ENCODE measurements at places on chromosomes 16 and 17.
A peak's percentile ranks its signal among the peaks of the same experiment; 100 is the strongest.

GRCh38 chr17:32555611-32556310, 69.0 kb downstream of the CDK5R1 start:
- no peaks in the 10 kb centered on the region for H3K27me3 ChIP-seq
- no peak overlapping the region for H3K27ac ChIP-seq
- no peak for DNase-seq
- no peak overlapping the region for H3K4me3 ChIP-seq
- H3K4me1 ChIP-seq: peaks cover 50% of the 10 kb centered on the region
- H3K36me3 ChIP-seq: no peaks in the 10 kb centered on the region

DNA sequence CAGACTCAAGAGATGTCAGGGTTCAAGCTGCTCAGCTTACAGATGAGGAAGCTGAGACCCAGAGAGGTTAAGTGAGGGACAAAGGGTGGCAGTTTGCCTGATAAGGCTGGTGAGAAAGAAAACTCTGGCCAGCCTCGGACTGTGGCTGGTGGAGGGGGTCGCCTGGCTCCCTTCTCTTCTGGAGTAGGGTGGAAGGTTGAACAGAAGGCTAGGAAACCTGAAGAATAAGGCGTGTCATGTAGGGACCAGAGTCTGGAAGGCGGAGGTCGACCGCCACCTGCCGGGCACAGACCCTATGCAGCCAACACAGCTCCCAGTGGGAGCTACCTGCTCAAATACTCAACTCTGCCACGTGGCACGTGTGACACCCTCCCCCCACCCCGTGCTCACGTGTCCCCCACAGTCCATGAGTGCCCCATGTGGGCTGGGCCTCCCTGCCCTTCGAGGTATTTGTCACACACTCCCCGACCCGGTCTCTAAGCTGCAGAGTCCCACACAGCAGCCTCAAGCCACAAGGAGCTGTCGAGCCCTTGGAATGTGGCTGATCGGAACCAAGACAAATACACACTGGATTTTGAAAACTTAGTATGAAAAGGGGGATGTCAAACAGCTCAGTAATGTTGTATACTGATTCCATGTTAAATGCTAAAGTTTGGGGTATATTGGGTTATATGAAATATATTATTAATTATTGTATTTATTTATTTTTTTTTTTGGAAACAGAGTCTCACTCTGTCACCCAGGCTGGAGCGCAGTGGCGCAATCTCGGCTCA, 11.8 kb downstream of the HID1 start:
- DNase-seq: peak; percentile 75
- no peak overlapping the region for H3K27ac ChIP-seq
- peaks cover 3% of the 10 kb centered on the region for H3K4me1 ChIP-seq

DNA sequence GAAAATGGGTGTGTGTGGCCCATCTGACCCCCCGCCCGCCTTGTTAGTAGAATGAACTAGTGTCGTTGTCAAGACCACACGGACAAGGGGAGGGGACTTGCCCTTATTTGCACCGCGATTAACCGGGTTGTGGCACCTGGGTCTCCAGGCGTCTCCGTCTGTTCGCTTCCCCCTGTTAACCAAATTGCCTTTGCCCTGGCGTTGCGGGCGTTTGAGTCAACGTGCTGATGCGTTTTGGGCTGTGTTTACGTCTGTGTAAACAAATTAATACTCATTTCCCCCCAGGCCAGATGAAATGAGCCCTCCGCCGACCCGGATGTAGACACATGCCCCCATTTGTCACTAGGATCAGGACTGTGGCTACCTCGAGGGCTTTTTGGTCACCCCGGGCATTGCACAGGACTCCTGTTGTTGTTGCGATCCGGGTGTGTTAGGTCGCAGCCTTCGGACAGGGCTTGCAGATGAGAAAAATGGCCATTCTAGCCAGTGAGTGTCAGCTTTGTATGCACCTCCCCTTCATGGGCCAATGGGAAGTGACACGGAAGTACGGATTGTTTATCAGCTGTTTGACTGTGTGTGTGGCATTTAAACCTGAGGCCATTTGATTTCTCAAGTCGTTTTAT, 906 bp downstream of the RBL2 start:
- H3K4me3 ChIP-seq: peak overlapping the region; percentile 99

DNA sequence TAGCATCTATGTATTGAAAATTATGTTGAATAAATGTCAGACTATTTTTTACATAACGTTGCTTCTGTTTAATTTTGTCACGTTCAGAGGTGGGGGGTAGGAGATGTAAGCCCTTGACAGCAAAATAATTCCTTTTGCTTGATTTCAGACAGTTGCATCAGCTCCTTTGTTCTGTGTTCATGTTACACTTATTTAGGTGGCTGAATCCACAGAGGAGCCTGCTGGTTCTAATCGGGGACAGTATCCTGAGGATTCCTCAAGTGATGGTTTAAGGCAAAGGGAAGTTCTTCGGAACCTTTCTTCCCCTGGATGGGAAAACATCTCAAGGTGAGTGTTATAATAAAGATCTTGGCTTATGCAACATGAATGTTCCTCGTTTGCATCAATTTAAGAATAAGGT, 4.5 kb downstream of the HERPUD1 start:
- peak overlapping the region; percentile 98 for H3K4me3 ChIP-seq
- no peaks in the 10 kb centered on the region for H3K27me3 ChIP-seq
- H3K27ac ChIP-seq: peak overlapping the region; percentile 87
- peaks cover 63% of the 10 kb centered on the region for H3K4me1 ChIP-seq

- H3K36me3 ChIP-seq: no peaks in the 10 kb centered on the region
- H3K27me3 ChIP-seq: no peaks in the 10 kb centered on the region
- no peak overlapping the region for H3K27ac ChIP-seq
- DNase-seq: no peak
- no peaks in the 10 kb centered on the region for H3K4me1 ChIP-seq
Observed at GRCh38 chr16:62977876-62978275, 941.6 kb upstream of the CDH8 start.

DNA sequence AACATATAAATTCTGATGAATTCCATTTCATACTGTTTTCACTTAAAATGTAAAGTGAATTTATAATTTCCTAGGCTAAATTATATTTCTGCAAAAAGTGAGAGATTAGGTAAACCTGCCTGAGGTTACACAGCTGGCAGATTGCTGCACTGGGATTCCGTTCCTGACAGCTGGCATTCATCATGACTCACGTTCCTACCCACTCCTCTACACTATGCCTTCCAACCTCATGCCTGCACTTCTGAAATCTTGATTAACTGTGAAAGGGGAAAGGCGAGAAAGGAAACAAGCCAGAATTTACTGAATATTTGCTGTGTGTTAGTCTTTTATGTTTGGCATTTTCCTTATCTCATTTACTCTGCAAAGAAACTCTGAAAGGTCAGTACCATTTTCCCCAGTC, 73.3 kb upstream of the MON1B start:
- DNase-seq: no peak
- H3K4me1 ChIP-seq: no peaks in the 10 kb centered on the region
- no peak overlapping the region for H3K4me3 ChIP-seq
- H3K27me3 ChIP-seq: peaks cover 6% of the 10 kb centered on the region
- H3K36me3 ChIP-seq: no peaks in the 10 kb centered on the region

DNA sequence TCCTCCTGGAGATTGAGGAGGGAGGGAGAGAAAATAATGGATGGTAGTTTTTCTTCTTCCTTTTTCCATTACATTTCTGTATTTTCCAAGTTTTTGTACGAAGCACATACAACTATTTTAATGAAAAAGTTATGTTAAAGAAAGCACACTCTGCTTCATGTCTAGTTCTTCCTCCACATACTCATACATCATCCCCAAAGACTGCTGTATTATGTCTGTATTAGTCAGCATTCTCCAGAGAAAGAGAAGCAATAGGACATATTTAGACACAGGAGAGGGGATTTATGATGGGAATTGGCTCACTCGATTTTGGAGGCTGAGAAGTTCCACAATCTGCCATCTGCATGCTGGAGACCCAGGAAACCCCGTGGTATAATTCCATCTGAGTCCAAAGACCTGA, 10.1 kb upstream of the ACSM2A start:
- H3K4me1 ChIP-seq: no peaks in the 10 kb centered on the region
- H3K27ac ChIP-seq: no peak overlapping the region
- H3K36me3 ChIP-seq: no peaks in the 10 kb centered on the region
- DNase-seq: no peak
- no peak overlapping the region for H3K4me3 ChIP-seq
- peaks cover 1% of the 10 kb centered on the region for H3K27me3 ChIP-seq

- no peaks in the 10 kb centered on the region for H3K4me1 ChIP-seq
- H3K27ac ChIP-seq: no peak overlapping the region
- DNase-seq: no peak
- no peak overlapping the region for H3K4me3 ChIP-seq
- no peaks in the 10 kb centered on the region for H3K27me3 ChIP-seq
- H3K36me3 ChIP-seq: no peaks in the 10 kb centered on the region
Observed at GRCh38 chr17:27512031-27512430, 55.8 kb downstream of the KSR1 start.

DNA sequence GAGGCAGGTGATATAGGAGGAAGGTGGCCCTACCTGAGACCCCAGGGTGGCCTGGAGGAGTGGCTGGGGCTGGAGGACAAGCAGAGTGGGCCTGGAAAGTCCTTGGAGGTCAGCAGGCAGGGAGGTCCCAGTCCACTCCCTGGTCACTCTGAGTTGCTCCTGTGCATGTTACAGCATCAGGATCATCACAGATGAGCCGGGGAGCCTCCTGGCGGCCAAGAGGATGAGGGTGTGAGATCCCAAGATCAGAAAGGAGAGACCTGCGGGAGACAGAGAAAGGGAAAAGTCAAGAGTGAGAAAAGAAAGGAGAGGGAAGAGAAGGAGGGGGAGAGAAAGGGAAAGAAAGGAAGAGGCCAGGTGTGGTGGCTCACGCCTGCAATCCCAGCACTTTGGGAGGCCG, 71.7 kb downstream of the MRM1 start:
- peaks cover 34% of the 10 kb centered on the region for H3K4me1 ChIP-seq
- DNase-seq: no peak
- H3K27me3 ChIP-seq: no peaks in the 10 kb centered on the region
- H3K4me3 ChIP-seq: no peak overlapping the region

DNA sequence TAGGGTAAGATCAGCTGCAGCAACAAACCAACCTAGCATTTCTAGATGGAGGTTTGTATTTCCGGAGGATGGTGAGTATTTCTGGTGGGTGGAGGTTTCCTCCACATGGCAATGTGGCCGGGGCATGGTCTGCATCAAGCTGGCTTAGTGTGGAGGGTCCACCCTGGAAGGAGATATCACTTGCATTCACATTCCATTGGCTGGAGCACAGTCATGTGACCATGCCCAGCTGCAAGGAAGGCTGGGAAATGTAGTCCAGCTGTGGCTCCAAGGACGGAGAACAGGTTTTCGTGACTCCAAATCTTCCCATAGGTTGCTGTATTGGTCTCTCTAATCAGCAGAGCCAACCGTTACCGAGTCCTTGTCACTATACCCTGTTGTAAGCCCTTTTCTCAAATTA, 68.7 kb downstream of the RAI1 start:
- DNase-seq: peak; percentile 78
- peaks cover 55% of the 10 kb centered on the region for H3K4me1 ChIP-seq
- H3K27ac ChIP-seq: peak overlapping the region; percentile 93

GRCh38 chr17:40559564-40559916, 5.7 kb downstream of the CCR7 start:
- peak; percentile 2 for DNase-seq
- H3K27me3 ChIP-seq: no peaks in the 10 kb centered on the region
- H3K36me3 ChIP-seq: peaks cover 100% of the 10 kb centered on the region

- no peaks in the 10 kb centered on the region for H3K27me3 ChIP-seq
- H3K27ac ChIP-seq: no peak overlapping the region
- no peaks in the 10 kb centered on the region for H3K36me3 ChIP-seq
- peaks cover 9% of the 10 kb centered on the region for H3K4me1 ChIP-seq
- H3K4me3 ChIP-seq: no peak overlapping the region
- no peak for DNase-seq
Observed at GRCh38 chr17:47310186-47310733, 13.5 kb upstream of the EFCAB13 start.

DNA sequence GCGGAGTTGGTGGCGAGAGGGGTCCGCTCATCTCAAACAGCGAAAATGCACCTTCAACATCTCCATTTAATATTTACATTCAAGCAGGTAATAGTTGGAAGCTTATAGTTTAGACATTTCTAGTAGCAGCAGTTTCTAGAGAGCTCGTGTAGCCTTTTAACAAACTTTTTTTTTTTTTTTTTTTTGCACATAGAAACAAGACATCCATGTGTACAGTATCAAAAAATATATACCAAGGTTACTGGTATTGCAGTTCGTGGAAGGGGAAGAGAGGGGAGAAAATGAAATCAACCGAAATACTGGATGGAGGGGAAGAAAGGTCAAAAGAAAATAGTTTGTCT, 6.2 kb downstream of the CBX4 start:
- DNase-seq: no peak
- H3K36me3 ChIP-seq: peaks cover 15% of the 10 kb centered on the region
- H3K27ac ChIP-seq: no peak overlapping the region
- H3K27me3 ChIP-seq: no peaks in the 10 kb centered on the region

GRCh38 chr17:21004016-21004930, 38.5 kb downstream of the USP22 start:
- H3K36me3 ChIP-seq: peaks cover 77% of the 10 kb centered on the region
- peak overlapping the region; percentile 25 for H3K27ac ChIP-seq
- H3K4me3 ChIP-seq: no peak overlapping the region
- H3K4me1 ChIP-seq: peaks cover 39% of the 10 kb centered on the region
- no peak for DNase-seq

DNA sequence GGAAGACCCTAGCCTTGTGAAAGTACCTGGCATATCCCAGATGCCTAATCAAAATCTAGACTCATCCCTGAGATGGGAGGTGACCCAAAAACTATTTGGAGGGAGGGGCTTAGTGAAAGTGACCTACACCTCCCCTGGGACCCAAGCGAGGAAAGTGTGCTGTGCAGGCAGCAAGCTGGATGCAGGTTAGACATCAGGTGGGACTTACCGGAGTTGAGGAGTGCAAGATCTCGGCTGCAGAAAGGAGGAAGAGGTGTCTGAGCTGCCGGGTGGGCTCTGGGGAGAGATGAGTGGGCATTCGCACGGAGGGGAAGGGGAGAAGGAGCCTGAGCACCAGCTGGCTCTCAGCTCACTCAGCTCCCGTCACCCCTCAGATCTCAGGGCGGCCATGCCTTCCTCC, 10.3 kb upstream of the SBK1 start:
- no peak for DNase-seq
- H3K4me1 ChIP-seq: peaks cover 23% of the 10 kb centered on the region
- H3K4me3 ChIP-seq: no peak overlapping the region
- no peak overlapping the region for H3K27ac ChIP-seq

DNA sequence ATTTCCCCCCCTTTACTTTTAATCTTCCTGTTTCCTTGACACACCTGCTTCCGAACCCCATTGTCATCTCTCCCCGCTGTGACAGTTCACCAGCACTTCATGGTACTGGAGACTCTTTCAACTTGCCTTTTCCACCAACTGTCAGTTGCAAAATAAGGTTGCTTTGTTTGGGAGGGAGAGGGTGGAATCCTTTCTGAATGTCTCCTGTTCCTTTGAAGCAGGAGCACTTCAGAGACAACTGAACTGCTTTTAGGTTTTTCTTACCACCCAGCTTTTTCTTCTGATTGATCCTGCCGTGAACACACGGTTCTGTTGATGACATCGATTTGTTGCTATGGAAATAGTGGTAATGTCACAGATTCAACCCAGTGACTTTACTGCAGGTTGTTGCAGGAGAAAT, 42.0 kb downstream of the RPA1 start:
- peaks cover 44% of the 10 kb centered on the region for H3K36me3 ChIP-seq
- H3K4me3 ChIP-seq: peak overlapping the region; percentile 35
- H3K27ac ChIP-seq: peak overlapping the region; percentile 92
- no peaks in the 10 kb centered on the region for H3K27me3 ChIP-seq
- H3K4me1 ChIP-seq: peaks cover 48% of the 10 kb centered on the region
